ENCODE measurements at places on chromosomes 7 and 10. TPM values are rescaled to one million over a fixed set of nuclear protein-coding genes. Genes with fewer than 3 reads are reported as not detected.

Gene KLF14
- polyA plus RNA-seq, result 0.70 TPM

Gene VWC2
- polyA plus RNA-seq, result 0.65 TPM

Gene SEMA3E
- 2.0 TPM for polyA plus RNA-seq

Gene TAS2R5
- 3.0 TPM for polyA plus RNA-seq

Gene ADRB1
- 0.08 TPM for polyA plus RNA-seq

Gene SLIT1
- polyA plus RNA-seq, result 6.9 TPM

GRCh38 chr10:108989976-108990375 is 933.3 kb downstream of the XPNPEP1 start:
- DNase-seq, result no peak

DNA sequence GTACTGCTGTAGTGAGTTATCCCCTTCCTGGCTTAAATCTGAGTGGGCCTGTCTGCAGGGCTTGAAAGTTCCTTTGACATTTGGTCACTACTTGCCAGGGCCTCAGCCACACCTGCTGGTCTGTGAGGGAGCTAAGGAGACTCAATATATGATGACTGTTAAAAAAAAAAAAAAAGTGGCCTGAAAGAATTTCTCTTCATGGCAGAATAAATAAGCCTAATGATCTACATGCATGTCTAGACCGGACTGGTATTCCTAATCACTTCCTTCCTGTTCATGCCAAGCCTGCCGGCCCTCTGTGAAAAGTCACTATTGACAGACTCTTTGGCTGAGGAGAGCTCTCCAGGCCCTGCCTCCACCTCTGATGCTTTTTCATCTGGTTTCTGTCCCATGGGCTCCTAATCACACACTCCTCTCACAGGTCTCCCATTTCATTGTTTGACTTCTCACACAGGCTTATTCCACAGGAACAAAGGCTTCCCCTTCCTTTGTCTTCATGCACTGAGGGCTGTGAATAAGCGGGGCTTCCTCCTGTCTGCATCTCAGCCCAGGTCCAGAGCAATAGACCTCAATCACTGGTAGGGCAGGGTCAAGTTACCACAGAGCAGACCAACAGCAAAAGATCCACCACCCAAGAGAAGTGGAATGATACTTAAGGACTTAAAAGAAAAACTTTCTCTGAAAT is 99.1 kb upstream of the SEC61G start:
- DNase-seq, result no peak

DNA sequence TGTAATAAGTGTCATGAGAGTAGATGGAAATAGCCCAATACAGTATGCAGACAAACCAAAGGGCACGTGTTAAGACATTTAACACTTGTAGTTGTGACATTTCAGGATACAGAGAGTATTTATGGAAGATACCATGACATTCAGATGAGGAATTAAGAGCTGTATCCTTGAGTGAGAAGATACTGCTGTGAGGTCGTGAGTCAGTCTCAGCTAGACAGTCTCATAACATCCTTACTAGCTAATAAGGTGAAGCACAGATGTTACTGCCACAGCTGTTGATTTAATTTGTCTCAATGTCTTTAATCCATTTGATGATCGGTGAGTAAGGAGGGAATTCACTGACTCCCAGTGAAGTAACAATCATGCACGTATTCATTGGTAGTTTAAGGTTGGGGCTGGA is 288.0 kb upstream of the AKR1E2 start:
- no peak for DNase-seq

DNA sequence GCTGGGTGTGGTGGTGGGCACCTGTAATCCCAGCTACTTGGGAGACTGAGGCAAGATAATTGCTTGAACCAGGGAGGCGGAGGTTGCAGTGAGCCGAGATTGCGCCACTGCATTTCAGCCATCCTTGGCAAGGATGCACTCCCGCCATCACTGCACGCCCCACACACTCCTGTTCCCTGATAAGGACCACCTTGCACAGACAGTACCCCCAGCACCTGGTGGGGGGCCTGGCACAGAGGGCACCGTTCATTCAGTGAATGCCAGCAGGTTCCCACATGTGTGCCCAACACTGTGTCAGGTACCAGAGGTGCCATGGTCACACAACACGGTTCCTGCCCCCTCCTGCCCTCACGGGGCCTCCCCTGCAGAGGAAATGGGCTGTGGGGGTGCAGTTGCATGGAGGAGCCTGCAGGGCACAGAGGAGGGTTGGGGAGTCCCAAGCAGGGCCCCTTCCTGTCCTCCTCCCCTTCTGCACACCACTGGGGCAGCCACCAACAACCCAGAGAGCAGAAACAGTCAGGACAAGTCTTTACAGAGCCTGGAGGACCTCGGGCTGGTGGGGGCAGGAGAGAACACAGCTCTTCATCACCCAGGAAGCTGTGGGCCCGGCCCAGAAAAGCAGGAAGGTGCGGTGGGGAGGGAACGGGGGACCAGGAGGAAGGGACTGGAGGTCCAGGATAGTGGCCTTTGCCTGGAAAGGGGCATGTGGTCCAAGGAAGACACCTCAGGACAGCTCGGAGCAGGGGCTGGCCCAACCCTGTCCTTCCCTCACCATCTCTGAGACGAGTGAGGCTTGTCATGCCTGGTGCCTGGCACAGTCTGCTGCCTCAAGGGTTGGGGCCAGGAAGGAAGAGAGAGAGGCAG is 7.1 kb downstream of the CRYGN start:
- no peak for DNase-seq

DNA sequence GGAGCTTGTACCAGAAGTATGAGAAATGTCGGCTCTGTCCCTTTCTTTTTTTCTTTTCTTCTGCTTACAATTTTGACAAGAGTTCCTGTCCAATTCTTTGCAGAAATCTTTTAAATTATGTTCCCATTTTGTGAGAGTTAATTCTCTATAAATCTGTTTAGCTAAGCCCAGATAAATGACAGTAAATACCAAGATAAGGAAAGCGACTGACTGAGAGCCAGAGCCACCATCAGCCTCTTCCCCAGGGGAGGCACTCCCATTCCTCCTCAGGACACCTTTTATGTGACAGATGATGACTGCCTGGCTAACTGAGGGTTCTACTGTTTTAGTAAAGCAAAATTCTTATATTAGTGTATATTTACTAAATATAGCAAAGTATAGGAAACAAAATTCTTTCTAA is 6.9 kb upstream of the GGCT start:
- DNase-seq, result no peak

DNA sequence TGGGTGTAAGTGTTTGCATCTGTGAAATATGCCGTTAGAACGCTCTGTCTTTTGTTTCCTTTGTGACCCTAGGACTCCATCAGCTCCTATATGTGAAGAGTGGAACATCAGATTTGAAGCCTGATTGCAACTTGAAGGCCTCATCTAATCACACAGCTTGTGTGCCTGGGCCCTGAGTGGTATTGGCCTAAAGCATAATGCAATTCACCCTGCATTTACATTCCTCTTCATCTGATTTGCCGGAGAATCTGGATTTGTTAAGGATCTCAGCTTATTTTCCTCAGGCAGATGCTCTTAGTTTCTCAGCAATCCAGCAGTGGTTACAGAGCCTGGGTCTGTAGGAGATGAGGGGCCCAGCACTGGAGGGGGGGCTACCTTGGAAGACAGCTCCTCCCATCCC is 183.2 kb upstream of the ITGB1 start:
- DNase-seq, result no peak

GRCh38 chr10:87868277-87868676 is 4.9 kb downstream of the PTEN start:
- DNase-seq, result no peak

DNA sequence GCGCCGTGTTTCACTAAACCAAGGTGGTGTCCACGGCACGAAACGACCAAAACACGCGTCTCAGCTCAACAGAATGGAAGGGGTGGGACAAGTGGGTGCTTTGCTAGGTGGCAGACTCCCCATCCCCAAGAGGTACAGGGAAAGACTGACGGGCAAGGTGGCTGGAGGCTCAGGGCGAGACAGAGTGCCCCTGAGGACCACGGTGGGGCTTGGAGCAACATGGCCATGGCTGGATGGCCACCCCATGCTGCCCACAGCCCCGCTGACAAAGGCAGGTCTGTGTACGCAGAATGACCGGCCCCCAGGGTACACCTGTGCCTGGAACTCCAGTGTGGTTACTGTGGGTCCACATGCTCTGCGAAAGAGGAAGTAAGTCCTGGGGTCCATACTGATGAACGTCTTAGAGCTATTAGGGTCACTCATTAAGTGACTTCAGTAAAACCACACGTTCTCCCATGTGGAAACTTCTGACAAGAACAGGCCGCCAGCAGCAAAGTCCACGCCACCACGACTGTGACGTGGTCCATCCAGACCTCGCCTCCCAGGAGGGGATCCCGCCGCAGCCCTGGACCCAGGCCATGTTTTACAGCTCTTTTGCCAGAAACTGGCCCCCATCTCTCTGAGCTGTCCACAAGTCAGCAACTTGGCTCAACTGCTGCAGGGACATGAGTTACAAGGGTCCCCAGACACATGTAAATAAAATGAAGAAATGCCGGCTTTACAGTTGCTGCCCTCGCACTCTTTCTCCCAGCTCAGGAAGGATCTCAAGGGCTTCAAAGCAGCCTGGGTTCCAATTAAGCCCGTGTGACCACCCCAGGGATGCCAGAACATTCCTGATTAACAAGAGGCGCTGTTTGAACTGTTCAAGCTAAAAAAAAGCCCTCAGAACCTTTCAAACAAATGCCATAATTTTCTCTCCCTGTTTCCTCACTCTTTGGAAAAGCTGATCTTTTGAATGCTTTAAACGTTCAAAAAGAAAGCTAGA is 66.8 kb downstream of the MAD1L1 start:
- no peak for DNase-seq

DNA sequence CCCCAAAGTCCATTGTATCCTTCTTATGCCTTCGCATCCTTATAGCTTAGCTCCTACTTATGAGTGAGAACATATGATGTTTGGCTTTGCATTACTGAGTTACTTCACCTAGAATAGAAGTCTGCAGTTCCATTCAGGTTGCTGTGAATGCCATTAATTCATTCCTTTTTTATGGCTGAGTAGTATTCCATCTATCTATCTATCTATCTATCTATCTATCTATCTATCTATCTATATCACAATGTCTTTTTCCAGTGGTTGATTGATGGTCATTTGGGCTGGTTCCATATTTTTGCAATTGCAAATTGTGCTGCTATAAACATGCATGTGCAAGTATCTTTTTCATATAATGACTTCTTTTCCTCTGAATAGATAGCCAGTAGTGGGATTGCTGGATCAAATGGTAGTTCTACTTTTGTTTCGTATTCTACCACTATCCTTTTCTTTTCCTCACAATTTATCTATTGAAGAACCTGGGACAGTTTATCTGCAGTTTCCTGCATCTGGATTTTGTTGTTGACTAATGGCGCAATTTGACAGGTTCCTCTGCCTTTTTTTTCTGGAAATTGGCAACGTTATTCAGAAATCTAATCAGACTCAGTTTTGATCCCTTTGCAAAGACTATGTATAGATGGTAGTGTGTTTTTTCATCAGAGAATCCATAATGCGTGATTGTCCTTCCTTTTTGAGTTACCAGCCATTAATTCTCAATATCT is 287.2 kb downstream of the ARL4A start:
- no peak for DNase-seq

GRCh38 chr10:65183236-65183635 is 1662.0 kb downstream of the REEP3 start:
- DNase-seq, result no peak

DNA sequence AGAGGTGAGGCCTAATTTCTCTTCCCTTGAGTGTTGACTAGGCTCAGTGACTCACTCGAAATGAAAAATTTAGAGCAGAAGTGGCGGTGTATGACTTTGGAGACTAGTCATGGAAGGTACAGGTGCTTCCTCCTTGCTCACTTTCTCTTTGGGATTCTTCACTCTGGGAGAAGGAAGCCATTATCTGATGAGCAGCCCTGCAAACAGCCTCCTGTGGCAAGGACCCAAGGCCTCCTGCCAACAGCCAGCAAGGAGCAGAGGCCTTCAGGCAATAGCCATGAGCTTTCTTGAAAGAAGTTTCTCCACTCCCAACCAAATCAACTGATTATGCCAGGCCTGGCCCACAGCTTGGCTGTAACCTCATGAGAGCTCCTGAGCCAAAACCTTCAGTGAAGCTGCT is 369.6 kb upstream of the VWC2 start:
- no peak for DNase-seq
